ENCODE measurements at places on chromosomes 16 and 17.

GRCh38 chr17:60798576-60798975 is 120.9 kb downstream of the BCAS3 start:
- DNase-seq, result no peak

DNA sequence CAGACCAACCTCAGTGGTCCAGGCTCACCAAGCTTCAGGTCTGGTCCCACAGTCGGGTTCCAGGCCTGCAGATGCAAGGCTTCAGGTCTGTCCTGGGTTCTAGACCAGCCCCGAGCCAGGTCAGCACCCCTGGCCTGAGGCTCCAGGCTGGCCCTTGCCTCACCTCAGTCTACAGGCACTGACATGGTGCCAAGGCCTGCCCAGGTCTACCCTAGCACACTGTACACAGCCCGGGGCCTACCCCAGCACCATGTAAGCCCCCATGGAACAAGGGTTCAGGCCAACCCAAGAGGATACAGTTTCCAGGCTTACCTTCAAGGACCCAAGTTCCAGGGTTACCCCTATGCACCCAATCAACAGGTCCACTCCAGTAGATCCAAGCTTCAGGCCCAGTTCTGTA is 26.8 kb downstream of the ZFP1 start:
- no peak for DNase-seq

DNA sequence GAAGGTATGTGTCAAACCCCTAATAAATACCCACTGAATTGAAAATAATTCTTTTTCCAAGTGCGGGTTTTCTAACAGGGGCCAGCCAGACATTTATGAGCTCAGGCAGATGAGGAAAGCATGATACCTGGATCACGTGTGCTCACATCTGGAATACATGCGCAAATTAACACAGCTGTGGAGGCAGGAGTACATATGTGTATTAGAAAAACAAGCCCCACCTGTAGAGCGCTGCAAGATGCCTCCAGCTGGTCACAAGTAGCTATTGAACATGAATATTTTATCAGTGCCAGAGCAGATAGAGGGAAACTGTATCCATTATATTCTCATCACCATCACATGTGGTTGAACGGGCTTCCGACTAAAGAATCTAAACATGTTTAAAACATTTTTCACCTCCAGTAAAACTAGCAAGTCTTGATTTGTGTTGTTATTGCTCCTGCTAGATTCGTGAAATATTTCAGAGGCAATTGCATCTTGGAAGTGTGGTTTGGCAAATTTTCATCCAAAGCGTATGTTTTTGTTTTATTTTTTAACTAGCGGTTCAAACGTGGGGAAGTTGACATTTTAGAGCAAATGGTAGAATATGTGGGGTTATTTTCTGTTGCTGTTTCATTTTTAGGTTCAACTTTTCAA is 482.8 kb downstream of the CDH13 start:
- DNase-seq, result no peak

- no peak for DNase-seq
Measured at GRCh38 chr17:44812263-44812662, 17.8 kb downstream of the GJC1 start.

DNA sequence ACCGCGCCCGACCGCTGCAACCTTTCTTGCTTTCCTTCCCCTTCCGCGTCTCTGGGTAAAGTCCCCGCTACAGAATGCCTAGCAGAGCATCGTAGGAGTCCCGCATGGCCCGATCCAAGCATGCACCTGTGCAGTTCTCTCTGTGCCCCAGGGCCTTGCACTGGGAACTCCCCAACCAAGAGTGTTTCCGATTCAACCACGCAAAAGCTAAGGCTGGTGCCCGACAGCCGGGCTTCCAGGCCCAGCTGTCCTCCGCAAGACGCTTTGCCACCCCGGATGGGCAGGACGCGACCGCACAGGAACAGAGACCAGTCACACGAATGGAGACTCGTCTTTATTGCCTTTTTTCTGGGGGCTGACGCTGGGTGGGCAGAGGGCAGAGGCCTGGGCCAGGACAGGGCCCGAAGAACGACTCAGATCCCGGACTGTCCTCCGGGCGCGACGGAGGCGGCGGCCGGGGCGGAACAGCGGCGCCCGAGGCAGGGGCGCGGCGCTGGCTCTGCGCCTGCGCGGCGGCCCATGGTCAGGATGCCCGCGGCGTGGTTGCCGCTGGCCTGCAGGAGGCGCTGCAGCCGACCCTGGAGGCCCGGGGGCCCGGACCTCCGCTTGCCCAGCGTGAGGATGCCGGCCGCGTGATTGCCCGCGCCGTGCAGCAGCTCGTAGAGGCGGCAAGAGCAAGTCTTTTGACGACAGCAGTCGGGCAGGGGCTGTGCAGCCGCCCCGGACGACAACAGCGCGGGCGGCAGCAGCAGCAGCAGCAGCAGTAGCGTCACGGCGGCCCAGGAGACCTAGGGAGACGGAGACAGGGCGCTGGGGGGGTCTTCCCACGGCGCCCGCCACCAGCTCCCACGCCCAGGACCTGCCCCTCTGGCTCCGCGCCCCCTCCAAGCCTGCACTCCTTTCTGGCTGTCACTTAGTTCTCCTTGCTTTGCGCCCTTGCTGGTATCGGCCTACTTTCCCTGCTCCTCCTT is 1.2 kb downstream of the HCRT start:
- peak; percentile 59 for DNase-seq

- DNase-seq, result no peak
Measured at GRCh38 chr16:65889533-65889966, 476.9 kb upstream of the CDH5 start.

- DNase-seq, result no peak
Measured at GRCh38 chr16:86663685-86664521, 85.6 kb downstream of the FOXL1 start.

- DNase-seq, result no peak
Measured at GRCh38 chr16:86354641-86355513, 155.4 kb upstream of the FOXF1 start.

- DNase-seq, result no peak
Measured at GRCh38 chr17:65442691-65443090, 118.8 kb downstream of the AXIN2 start.

DNA sequence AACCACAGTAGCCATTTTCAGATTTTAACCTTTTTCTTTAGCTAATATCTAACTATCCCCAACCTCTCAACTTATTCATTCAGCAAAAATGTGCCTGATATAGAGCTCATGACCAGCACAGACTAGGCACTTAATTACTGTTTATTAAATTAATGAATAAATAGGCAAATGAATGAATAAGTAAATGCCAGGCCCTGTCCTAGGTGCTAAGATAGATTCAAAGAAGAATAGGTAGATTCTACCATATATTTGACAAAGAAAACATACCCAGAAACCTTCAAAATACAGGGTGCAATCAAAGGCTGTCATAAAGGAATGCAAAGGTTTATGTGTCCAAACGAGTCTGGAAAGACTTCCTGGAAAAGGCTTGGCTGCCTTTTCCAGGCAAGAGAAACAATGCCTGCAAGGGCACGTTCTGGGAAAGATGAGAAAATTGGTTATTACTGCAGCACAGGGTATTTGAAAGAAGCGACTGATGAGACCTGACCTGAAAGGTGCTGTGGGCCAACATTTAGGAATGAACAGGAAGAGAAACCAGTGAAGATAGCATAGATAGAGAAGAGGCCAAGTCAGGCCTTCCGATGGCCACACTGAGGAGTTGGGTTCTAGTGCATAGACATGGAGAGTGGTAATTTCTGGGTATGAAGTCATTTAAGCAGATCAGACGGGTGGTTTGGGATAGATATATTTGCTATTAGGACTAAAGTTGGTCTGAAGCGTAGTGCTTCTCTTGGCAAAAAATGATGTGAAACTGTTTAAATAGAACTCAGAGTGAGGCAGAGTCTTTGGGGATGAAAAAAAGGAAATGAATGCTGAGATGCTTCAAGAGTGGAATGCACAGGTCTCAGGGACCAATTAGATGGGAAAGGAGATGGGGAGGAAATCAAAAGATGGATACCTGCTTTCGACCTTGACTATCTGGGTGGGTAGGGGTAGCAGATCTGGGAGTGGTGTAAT is 11.4 kb upstream of the CCL2 start:
- no peak for DNase-seq

Measured in stimulated activated CD4-positive, alpha-beta T cell treated with anti-CD3 and anti-CD28 coated beads, Interleukin-1b, Interleukin-23, amount 100 ng/mL, for 4 hours (primary cell).